Trophoblast cell (in vitro differentiated cells and primary cell): ENCODE measurements at places on chromosomes 12 and 14.

- DNase-seq = peak; percentile 100
Measured at GRCh38 chr12:69008520-69008919, 75.5 kb upstream of the CPM start.

DNA sequence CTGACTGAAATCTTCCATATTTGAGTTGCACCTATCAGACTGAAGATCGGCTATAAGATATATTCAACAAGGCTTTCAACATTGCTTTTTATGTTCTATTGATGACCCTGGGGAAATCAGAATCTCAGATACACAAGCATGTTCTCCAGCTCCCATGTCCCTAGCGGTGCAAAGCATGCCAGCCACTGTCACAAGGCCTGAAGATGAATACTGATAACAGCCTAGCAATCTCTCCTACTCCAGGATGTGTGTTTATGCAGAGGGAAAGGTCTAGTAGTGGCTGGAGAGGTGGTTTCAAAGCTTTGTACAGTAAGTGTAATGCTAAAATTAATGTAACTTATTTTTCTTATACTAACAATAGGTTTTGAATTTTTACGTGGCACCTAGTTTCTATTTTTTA lies 64.6 kb downstream of the SOX5 start:
- DNase-seq = no peak

DNA sequence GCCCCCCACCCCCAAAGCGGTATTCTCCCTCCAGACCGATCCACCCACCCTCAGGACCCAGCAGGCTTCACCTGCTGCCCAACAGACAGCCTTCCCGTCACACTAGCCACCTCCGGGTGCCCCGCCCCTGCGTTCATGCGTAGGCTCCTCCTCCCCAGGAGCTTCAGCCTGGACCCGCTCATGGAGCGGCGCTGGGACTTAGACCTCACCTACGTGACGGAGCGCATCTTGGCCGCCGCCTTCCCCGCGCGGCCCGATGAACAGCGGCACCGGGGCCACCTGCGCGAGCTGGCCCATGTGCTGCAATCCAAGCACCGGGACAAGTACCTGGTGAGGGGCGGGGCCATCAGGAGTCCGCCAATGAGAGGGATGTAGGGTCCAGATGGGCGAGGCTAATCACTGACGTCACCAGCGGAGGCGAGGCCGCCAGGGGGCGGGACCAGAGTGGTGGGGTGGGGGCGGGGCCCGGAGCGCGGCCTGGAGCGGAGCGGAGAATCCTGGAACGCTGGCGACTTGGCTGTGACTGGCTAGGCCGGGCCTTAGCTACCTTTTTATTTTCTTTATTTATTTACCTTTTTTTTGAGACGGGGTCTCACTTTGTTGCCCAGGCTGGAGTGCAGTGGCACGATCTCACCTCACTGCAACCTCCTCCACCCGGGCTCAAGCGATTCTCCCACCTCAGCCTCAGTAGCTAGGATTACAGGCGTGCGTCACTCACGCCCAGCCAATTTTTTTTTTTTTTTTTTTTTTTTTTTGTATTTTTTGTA lies 4.4 kb downstream of the TNS2 start:
- peak; percentile 95 for DNase-seq

- no peak for DNase-seq
Measured at GRCh38 chr12:5085896-5086295, 42.2 kb downstream of the KCNA5 start.

DNA sequence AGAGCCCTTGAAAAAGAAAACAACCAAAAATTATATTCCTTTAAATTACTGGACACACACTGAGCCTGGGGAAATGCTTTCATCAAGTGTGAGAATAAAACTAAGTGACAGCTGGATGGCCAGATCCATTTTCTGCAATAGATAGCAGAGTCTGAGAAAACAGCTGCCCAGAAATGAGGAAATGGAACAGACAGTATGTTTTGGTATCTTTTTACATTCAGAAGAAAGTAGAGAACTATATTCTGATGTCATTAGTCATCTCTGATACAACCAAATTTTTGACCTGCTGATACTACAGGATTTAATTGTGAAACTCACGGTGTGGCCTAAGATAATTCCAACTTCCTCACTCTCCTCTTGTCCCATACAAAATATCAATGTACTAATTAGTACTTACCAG lies 78.2 kb downstream of the HMGA2 start:
- DNase-seq = peak; percentile 36

GRCh38 chr12:104345234-104346066 lies 41.9 kb downstream of the EID3 start:
- peak; percentile 84 for DNase-seq

DNA sequence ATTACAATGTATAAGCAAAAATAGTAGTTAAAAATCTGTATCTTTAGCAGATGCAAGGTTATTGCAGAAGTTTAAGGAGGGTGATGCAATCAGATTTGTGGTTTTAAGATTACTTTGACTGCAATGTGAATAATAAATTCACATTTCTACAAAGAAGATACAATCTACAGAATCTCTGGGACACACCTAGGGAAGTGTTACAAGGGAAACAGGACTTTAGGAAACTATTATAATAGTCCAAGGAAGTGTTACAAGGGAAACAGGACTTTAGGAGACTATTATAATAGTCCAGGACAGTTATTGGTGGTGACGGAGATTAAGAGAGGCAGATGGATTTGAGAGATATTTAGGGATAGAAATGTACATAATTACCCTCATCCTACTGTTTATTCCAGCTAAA lies 154.4 kb upstream of the GARIN6 start:
- DNase-seq = no peak
